ENCODE measurements at places on chromosomes 12 and 14. TPM values are rescaled to one million over a fixed set of nuclear protein-coding genes. Genes with fewer than 3 reads are reported as not detected.

Gene ABCD2
- total RNA-seq: 3.5 TPM

GRCh38 chr12:1439687-1440086 is 154.7 kb downstream of the FBXL14 start:
- DNase-seq: no peak

GRCh38 chr14:60646226-60646818 is 3.0 kb downstream of the SIX1 start:
- DNase-seq: no peak

- DNase-seq: no peak
These were observed 10.0 kb upstream of the ITGA5 start for GRCh38 chr12:54429014-54429471.

Data from cerebellum (tissue), 4 donors.